NCI-H446 treated with DMSO at 0.1 percent for 48 hours (cell line): ENCODE measurements at places on chromosomes 3 and 15.

DNA sequence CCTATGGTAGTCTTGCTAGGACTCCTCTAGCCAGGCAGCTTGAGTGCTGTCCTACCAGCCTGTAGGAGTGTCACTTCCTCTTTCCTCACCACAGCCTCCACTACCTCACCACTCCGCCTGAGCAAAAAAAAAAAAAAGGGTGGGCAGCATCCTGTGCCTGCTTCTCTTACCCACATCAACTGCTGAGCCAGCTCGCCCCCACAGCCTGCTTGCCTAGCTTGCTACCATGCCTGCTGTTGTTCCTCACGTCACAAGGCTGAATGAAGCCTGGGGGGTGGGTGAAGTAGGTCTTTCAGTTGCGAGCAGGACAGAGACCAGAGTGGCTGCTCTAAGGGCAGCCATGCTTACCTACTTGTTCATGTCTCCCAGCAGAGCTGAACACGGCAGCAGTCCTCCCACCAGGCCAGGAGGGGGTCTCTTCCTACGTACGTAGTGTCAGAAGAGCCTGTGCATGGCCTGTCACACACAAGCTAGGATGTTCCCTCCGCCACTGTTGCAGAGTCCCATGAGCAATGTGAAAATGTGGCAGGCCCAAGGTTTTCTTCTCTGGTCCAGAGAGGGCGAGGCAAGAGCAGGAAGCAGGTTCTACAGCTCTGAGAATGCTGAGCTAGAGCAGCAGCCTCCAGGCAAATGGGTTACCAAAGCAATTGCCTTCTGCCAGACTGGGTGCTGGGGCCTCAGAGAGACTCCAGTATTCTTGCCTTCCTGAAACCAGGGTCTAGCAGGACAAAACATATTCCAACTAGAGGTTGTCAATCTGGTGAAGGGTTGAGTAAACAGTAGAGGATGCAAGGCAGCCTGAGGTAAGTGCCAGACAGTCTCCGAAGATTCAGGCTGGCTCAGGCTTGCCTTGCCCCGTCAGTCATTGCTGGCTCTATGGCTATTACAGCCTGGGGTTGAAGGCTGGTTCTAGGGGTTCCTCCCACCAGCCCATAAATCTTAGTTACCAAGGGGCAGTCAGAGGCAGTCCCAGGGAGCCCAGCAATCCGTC lies 8.1 kb downstream of the PPM1M start:
- DNase-seq: no peak

- DNase-seq: no peak
Observed at GRCh38 chr15:35298509-35298908, 213.4 kb upstream of the NANOGP8 start.

- no peak for DNase-seq
Observed at GRCh38 chr15:41561777-41562145, 2.7 kb downstream of the TYRO3 start.

DNA sequence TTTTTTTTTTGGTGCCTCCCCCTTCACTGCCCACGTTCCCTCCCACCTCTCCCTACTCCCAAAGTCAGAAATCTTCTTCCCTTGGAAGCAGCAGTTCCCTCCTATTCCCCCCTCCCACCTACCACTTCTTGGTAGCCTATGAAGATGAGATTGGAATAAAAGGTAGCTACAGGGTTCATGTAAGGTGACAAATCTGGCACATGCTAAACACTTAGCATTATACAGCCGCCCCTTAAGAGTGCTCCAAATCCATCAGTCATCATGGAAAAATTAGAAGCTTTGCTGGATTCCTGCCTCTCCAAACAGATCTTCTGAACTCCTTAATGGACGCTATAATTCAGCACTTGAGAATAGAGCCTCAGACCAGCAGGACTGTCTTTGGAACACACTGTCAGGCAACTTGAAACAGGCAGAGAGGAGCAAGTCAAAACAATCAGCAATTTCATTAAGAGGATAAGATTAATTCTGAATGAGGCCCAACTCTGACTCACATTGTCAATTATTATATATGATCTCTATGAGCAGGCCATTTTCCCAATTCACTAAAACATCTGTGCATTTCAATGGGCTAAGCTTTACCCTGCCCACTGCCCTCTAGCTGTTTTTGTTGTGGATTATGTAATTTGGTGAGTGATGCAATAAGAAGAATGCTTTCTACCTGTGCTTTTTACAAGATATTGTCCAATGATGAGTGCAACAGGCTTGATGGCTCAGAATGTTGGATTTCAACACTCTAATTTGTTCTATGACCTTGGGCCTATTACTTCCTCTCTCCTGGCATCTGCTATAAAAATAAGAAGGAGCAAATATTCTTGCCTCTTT lies 34.6 kb upstream of the SPRED1 start:
- no peak for DNase-seq

- DNase-seq: no peak
Observed at GRCh38 chr3:105846809-105847208, 22.0 kb downstream of the CBLB start.

DNA sequence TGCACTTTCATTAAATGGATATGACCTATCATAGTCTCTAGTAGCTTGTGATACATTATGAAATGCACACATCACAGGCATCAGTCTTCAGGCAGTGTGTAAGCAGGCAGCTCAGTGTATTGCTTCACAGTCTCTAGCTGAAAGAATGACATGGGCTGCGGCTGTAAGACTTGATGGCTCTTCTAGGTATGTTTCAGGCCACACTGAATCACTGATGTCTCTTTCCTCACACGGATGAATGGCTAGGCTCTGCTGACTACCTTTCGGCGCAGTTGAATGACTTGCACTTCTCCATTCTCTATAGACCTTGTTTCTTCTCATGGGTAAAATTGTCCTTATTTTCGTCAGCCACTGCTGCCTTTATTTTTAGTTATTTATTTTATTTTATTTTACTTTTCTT lies 15.4 kb downstream of the APH1B start:
- DNase-seq: no peak

- DNase-seq: no peak
Observed at GRCh38 chr15:80727196-80727595, 32.1 kb downstream of the ABHD17C start.

- DNase-seq: no peak
Observed at GRCh38 chr3:185950728-185951127, 12.9 kb upstream of the TRA2B start.

DNA sequence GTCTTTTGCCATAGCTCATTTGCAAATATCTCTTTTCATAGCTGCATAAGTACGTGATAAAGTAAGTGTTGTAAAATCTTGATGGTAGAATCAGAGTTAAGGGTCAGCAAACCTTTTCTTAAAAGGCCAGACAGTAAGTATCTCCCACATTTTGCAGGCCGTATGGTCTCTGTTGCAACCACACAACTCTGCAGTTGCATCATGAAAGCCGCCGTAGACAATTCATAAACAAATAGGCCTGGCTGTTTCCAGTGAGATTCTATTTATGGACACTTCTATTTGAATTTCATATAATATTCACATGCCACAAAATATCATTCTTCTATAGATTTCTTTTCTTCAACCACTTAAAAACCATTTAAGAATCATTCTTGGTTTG lies 248.5 kb downstream of the TLE3 start:
- DNase-seq: no peak

- peak; percentile 54 for DNase-seq
Observed at GRCh38 chr15:89143503-89144162, 55.4 kb downstream of the ABHD2 start.

DNA sequence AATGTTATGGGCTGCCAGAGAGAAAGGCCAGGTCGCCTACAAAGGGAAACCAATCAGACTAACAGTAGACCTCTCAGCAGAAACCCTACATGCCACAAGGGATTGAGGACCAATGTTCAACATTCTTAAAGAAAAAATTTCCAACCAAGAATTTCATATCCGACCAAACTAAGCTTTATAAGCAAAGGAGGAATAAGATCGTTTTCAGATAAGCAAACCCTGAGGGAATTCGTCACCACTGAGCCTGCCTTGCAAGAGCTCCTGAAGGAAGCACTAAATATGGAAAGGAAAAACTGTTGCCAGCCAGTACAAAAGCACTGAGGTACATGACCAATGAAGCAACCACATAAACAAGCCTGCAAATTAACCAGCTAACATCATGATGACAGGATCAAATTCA lies 33.1 kb downstream of the PYGO1 start:
- DNase-seq: no peak

DNA sequence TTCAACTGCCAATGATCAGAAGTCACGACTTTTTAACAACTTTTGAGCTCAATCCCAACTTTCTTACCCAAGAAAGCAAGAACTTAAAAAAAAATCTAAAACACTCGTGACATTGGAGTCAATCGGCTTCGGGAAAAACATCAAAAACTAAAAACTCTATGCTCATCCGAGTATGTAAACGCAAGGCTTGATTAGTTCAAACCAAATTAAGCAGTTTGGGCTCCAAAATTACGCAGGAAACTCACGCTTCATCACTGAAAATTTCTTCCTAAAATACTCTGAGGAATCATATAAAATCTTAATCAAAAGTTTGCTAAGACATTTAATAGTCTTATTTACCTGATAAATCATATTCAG lies 1.6 kb downstream of the TRA2B start:
- no peak for DNase-seq

GRCh38 chr3:106033654-106034053 lies 164.8 kb upstream of the CBLB start:
- no peak for DNase-seq

- DNase-seq: no peak
Observed at GRCh38 chr3:34361921-34362320, 563.5 kb downstream of the PDCD6IP start.

GRCh38 chr3:66477856-66478255 lies 23.0 kb downstream of the LRIG1 start:
- DNase-seq: no peak

- DNase-seq: no peak
Observed at GRCh38 chr3:68017069-68017468, 362.7 kb upstream of the SUCLG2 start.

DNA sequence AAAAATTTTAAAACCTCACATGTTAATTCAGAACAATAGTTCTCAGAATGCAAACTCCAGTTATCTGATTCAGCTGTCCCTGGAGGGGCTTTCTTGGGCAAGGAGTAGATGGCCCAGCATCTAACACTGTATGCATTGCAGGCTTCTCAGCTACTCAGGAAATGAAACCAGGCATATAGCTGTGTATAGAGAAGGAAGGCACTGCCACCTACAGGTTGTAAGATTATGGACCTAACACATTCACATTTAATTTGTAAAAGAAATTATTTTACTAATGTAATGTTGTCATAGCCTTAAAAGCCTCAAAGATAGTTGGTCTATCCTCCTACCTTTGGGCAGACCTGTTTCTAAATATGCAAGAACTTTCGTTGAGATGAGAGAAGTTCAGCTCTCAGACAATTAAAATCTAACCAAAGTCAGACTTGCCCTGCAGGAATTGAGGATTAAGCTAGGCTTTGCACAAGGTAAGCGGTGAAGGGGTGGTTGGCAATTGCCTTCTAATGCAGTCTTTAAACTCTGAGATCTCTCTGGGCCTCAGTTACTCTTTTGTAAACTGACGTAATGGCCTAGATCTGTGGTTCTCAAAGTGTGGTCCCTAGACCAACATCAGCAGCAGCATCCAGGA lies 132.8 kb upstream of the SLC24A5 start:
- DNase-seq: peak; percentile 58

DNA sequence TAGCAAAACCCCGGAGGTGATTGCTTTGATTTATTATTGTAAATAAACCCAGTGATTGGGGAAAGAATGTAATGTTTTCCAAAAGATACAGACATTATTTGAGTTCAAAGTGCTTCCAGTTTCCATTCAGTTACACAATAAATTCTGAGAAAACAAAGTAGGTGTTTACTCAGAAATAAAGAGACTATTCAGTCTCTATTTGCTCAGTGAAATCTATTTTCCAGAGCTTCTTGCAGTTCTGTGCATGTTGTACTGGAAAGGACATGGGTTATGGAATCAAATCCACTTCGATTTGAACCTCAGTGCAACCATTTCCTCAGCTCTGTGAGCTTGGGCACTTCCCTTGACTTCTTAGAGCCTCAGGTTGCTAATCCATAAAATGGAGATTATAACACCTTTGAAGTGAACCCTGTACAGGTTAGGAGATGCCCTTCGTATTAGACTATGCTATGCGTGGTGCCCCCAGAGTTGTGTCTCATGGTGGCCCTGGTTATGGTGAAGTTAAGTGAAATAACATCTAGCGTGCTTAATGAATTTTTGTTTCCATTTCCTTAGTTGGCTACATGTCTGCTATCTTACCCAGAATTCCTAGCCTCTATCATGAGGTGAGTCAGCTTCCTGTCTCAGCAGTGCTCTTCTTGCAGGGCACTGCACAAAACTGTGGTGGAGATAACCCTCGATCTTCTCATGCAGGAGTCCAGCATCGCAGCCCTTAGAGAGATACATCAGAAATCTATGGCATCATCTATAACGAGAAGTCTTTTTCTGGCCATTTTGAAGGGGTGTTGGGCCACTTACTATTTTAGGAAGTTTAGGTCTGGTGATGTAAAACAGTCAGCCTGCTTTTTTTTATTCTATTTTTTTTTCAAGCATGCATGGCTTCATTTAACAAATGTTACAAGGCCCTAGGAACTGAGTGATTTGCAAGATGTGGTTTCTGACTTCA lies 97.7 kb downstream of the RPL39L start:
- no peak for DNase-seq
